ENCODE measurements at places on chromosomes 3 and 15. TPM values are rescaled to one million over a fixed set of nuclear protein-coding genes. Genes with fewer than 3 reads are reported as not detected.

Gene GXYLT2
- 3.8 TPM for total RNA-seq

Gene CNTN6
- total RNA-seq: 0.25 TPM

Gene ARHGAP31
- total RNA-seq: 28.7 TPM

GRCh38 chr15:66682865-66683264 is 19.2 kb upstream of the SMAD6 start:
- no peaks in the 10 kb centered on the region for H3K36me3 ChIP-seq
- H3K27ac ChIP-seq: no peak overlapping the region
- DNase-seq: no peak
- no peak overlapping the region for H3K4me3 ChIP-seq

DNA sequence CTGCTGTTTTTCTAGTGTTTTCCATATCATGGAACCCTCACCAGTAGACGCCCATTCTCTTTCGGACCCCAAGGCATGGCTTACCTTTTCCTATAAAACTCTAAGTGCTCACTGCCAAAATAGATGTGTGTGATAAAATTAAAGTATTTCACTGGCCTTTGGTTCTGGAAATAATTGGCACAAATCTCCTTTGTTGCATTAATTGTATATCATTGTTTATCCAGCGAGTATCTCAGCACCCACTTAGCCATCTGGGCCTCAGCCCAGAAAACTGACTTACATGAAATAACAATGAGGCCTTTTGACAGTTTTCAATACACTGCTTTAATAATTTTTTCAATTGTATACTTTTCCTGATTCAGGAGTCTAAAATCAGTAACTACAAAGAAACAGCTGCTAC is 105.1 kb downstream of the MECOM start:
- no peaks in the 10 kb centered on the region for H3K36me3 ChIP-seq
- DNase-seq: no peak
- no peak overlapping the region for H3K27ac ChIP-seq
- no peaks in the 10 kb centered on the region for H3K27me3 ChIP-seq
- H3K4me3 ChIP-seq: no peak overlapping the region
- H3K4me1 ChIP-seq: peaks cover 2% of the 10 kb centered on the region

DNA sequence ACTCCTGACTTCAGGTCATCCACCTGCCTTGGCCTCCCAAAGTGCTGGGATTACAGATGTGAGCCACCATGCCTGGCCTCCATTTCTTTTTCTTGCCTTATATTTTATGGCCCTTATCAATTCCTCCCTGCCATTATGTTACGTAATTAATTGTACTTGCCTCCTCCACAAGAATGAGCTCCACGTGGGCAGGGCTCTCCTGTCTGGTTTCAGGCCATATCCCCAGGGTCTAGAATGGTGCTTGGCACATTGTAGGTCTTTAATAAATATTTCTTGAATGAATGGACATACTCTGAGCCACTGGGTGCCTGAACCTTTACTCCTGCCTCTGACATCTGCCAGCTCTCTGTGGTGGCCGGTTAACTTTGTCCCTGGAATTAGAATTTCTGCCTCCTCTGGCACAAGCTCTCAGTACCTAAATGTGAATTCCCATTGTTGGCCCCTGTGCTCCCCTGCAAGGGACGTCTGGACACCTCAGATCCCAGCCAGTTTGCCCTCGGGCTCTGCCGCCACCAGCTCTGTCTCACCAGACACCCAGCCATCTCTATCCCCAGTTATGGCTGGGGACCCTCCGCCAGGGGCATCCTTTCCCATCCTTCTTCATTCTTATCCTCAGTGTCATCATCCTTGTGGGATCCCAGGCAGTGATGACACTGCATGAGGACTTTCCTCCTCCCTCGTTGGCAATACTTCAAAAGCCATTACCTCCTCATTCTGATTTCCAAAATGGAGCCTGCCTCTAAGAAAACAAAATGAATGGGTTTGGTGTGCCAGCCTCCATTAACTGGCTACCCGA is 165.6 kb upstream of the SMAD3 start:
- H3K4me1 ChIP-seq: peaks cover 5% of the 10 kb centered on the region
- H3K36me3 ChIP-seq: no peaks in the 10 kb centered on the region
- no peak for DNase-seq
- no peak overlapping the region for H3K27ac ChIP-seq
- H3K27me3 ChIP-seq: no peaks in the 10 kb centered on the region
- no peak overlapping the region for H3K4me3 ChIP-seq
